Ovary (tissue), 10 donors: ENCODE measurements at places on chromosomes 12 and 14. TPM values are rescaled to one million over a fixed set of nuclear protein-coding genes. Genes with fewer than 3 reads are reported as not detected.

DNA sequence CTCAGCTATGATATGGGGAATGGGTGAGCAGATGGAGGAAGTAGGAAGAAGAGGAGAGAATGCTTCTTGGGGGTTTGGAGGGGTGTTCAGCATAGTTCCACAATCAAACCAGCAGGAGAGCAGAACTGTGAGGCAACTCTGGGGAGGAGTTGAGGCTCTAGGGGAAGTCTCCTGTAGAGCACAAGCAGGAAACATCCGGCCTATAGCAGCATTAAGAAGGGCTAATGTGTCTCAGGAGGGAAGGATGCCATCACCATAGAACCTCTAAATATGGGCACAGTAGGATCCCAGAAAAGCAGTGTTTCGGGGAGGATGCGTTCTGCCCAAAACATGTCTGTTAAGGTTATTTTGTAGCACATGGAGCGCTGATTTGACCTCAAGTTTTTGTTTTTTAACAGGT, 8.4 kb upstream of the SALL2 start:
- DNase-seq, result no peak

DNA sequence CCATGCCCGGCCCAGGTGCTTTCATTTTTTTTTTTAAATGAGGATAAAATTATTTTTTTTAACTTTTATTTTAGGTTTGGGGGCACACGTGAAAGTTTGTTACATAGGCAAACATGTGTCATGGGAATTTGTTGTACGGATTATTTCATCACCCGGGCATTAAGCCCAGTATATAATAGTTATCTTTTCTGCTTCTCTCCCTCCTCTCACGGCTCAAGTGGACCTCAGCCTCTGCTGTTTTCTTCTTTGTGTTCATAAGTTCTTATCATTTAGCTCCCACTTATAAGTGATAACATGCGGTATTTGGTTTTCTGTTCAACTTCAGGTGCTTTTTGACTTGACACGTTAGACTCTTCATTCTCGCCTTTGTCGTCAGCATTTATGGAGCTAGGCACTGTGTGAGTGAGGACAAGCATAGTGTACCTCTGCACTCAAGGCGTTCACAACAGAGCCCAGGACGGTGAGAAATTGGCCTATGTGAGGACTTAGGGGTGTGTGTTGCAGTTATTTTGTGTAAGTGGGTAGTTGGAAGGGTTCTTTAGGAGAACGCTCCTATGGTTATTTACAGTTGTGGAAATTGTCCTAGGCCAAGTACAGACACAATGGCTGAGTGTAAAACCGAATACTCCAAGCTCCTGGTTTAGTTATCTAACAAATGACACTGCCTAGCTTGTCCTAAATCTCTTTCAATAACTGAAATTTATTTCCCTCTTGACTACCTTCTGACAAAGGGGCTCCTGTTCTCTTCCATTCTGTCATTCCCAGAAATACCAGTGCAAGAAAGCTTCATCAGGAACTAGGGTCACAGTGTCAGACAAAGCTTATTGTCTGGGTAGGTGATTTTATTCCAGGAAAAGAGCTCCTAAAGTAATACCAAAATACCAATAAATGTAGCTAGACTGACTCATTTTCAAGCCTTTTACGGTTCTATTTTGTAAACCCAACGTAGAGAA, 200.5 kb upstream of the PRICKLE1 start:
- DNase-seq, result no peak

DNA sequence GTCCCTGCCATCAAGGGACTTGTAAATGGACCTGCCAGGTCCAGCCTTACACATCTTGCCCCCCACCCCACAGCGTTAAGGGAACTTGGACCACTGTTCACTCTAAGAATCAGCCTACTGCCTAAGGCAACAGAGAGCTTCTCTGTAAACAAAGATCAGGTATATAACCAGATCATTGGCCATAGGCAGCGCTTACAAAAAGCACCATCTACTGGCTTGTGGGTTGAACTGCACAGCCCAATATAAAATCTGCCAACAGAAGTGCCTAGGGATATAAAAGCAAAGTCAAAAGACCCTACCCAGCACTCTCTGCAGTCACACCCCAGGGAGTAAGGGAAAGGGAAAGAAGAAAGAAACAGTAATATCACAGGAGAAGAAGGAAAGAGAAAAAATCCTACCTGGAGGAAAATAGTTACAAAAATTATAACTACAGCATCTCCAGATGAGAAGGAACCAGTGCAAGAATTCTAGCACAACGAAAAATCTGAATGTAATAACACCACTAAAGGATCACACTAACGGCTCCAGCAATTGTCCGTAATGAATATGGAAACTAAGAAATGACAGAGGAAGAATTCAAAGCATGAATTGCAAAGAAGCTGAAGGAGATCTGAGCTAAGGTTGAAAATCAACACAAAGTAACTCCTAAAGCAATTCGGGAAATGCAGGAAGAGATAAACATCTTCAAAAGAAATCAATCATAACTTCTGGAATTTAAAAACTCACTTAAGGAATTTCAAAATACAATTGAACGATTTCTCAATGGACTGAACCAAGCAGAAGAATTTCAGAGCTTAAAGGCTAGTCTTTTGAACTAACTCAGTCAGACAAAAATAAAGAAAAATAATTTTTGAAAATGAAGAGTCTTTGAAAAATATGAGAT, 95.2 kb upstream of the PCED1B start:
- no peak for DNase-seq

DNA sequence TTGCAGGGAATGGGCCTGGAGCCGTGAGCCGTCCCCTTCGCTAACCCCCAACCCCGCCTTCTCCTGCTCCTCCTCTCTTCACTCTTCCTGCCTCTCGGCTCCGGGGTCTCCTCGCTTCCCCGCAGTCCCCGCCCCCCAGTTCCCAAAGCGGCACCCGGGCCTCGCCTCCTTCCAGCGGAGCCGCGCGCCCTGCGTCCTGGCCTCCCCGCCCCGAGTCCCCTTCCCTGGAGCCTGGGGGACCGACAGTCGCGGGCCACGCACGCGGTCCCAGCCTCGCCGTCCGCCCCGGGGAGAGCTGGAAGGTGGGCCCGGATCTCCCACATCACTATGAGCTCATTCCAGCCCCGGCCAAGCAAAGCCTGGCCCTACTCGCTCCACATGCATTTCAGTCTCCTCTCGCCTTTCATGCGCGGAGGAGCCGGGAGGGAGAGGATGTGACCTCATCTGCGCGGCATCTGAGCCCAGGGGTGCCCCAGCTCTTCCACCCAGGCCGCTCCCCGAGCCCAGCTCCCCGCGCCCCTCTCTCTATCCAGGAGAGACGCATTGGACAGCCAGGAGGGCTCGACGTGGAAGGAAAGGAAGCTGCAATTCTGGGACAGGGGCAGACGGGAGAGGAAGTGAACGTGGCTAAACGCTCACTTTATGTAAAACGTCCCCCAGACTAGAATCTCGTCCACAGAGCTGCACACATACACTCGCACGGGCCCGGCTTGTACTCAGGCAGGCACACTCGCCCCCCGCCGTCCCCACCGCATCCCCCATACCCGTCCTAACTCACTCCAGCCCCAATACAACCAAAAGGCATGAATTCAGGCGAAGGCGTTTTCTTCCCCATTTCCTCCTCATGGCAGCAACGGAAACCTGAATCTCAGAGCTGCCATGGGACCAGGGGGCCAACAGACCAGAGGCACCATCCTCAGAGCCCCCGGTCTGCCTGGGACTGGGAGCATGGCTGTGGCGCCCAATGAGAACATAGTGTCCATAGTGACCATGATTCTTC, 108.7 kb upstream of the CCND2 start:
- no peak for DNase-seq

The SRRM4 gene
- not detected for total RNA-seq
